Left hindlimb (tissue), 1 donor: ENCODE measurements at places on chromosomes 7 and 10.
A peak's percentile ranks its signal among the peaks of the same experiment; 100 is the strongest.

DNA sequence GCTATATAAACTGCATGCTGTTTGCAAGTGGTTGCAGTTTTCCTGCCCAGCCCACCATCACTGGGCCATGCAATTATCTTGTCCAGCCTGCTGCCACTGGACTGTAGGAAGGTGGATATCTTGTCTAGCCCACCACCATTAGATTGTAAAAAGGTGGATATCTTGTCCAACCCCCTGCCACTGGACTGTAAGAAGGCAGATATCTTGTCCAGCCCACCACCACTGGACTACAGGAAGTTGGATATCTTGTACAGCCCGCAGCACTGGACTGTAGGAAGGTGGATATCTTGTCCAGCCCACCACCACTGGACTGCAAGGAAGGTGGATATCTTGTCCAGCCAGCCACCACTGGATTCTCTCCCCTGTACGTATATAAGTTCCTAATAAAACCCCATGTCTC is 69.8 kb downstream of the SKAP2 start:
- DNase-seq: no peak

DNA sequence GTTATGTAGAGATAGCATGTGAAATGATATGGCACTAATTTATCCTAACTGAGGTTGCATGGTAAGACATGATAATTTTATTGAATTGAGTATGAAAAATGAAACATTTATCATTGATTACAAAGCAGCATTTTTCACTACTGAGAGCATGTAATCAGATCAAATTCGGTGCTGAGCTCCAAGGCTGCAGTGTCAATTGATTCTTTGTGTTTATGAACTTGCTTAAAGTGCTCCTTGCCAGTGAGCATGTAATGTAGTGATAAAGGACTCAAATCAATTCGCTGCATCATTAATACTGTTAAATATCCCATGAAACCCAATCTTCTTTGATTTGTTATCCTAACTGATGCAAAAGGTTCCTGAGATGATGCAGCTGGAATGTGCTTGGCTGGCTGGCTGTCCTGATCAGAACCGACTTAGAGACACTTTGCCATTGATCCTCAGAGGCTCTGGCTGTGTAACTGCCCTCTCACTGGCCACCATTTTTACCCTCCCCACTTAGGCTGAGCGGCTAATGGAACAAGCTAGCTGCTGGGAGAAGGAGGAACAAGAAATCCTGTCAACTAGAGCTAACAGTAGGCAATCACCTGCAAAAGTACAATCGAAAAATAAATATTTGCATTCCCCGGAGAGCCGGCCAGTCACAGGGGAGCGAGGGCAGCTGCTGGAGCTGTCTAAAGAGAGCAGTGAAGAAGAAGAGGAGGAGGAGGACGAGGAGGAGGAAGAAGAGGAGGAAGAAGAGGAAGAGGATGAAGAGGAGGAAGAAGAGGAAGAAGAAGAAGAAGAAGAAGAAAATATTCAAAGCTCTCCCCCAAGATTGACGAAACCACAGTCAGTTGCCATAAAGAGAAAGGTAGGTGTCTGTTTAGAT is 89.8 kb upstream of the SAMD8 start:
- no peak for DNase-seq

DNA sequence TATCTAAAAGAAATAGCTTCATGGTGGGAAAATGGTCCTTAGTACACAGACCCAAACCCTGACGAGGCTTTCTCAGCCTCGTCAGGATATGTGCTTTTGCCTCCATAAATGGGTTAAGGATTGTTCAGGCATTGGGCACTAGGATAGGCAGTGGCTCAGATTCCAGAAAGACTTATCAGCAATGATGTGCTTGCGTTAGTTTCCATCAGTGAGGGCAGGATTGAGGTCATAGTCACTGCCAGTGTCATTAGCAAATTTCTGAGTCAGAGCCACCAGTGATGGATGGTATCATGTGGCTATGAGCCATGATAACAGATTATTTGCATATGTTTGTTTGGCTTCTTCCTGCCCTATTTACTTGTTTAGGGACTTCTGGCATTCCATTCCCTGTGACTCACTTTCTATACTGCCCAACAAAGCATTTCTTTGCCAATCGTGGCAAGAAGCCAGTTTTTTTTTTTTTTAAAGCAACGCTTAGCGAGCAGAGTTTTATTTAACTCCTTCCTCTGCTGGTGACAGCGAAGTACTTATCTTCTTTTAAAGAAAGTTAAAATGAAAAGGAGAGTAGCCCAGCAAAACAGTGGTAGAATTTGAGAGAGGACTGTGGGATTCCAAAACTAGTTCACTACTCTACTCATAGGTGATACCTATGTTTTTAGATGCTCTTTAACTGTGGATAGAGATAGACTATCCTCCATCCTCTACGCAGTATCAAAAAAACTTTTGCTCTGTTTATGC is 44.4 kb downstream of the MYPN start:
- peak; percentile 45 for DNase-seq

DNA sequence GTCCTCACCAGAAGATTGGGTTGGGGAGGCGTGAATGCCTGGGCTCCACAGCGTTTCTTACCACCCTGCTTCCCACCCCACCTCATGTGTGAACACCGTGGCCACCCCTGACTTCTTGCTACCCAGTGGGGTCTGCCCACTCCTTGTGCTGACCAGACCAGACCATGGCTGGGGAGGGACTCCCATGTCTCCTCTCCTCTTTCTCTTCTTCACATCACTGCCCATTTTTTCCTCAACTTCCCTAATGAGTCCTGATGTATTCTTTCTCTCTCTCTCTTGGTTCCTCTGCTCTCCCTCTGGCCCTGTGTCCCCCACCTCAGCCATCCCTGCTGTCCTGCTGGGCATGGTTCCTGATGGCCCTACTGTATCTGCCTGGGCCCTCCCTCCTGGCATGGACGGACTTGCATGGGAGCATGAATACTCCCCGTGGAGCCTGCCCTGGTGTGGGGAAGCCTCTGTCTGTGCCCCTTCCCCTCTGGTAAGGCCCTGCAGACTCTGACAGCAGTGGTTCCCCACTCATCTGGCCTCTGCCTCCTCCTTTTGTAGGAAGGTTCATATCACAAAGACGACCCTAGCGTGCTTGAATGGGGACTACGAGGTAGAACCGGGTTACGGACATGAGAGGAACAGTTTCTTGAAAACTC is 85.5 kb downstream of the ADCY1 start:
- DNase-seq: no peak

DNA sequence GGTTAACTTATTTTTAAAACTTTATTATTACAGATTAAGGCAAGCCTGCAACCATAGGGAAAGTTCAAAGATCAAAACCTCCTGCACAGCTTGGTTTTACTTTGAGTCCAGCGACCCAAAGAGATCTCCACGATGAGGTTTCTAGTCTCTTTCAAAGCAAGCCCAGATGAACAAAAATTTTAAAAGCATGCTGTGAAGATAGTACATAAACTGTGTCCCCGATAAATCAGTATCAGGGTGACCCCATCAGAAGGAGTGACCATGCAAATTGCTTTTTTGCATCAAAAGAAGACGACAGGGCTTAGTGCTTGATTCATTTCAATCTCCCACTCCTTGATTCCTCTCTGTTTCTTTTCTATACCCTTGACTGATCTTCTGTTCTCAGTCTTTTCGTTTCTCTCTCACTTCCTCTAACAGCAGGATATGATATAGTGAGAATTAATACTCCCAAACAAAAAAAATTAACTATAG is 16.0 kb upstream of the DNTT start:
- no peak for DNase-seq

DNA sequence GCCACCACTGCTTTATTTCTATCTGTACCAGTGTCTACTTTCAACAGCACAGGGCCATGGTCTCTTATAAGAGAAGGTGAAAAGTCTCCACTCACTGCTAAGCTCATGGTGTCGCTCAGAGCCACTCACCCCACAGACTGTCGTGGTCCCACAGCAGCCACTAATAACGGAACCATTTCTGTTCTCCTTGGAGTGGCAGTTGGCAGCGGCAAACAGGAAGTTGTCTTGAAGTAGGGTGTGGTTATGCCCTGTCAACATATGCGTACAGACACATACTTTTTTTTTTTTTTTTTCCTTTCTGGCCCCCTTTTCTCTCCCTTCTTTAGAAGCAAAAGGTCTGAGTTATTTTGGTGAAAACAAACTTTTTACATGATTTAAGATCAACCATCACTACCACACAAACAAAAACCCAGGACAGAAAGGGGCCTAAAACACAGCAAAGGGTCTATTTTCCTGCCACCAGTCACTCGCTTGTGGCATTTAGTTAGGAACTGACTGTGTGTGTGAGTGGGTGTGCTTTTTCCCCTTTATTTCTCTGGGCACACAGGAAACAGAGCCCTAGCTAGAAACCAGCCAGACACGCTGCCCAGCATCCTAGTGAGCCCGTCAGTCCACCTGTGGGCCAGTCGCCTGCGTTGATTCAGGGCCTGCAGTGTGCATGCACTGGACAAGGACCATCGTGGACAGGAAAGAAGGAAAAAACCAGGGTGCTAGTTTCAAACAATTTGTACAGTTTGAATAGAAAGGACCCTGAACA is 96.7 kb upstream of the EFCAB10 start:
- DNase-seq: no peak

GRCh38 chr10:30039988-30040387 is 19.4 kb downstream of the JCAD start:
- no peak for DNase-seq

GRCh38 chr7:28165261-28165660 is 15.3 kb downstream of the JAZF1 start:
- no peak for DNase-seq

DNA sequence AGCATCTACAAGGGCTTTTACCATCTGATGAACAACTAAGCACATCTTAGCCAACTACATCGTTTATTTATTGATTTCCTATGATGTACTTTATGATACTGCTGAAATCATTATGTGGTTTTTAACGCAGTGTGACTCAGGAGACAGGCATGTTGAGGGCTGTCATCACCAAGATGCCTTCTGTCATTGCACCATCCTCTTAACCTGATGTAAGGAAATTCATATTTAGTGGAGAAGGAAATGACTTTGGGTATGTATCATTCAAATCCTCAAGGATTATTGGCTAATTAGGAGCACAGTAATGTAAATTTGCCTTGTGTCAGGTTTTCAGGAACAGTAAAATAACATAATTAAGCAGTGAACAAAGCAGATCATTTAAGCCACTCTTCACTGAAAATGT is 138.5 kb upstream of the MGMT start:
- no peak for DNase-seq

DNA sequence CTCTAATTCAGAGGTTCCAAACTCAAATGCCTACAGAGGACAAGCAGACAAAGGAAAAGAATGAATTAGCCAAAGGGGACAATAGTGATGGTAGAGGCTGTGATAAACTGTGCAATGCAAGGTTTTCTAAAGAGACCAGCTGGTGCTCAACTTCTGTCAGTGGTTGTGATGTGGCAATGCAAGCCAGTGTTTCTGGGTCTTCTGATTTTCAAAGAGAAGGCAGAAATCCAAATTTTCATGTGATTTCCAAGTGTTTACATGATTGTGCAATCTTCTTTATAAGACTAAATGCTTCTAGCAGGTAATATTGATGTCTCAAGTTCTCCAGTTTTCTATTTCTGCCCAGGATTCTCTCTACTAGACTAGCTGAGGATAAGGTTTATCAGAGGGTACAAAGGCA is 135.9 kb downstream of the PCDH15 start:
- DNase-seq: no peak

GRCh38 chr10:12471135-12471534 is 121.8 kb downstream of the CAMK1D start:
- DNase-seq: no peak

DNA sequence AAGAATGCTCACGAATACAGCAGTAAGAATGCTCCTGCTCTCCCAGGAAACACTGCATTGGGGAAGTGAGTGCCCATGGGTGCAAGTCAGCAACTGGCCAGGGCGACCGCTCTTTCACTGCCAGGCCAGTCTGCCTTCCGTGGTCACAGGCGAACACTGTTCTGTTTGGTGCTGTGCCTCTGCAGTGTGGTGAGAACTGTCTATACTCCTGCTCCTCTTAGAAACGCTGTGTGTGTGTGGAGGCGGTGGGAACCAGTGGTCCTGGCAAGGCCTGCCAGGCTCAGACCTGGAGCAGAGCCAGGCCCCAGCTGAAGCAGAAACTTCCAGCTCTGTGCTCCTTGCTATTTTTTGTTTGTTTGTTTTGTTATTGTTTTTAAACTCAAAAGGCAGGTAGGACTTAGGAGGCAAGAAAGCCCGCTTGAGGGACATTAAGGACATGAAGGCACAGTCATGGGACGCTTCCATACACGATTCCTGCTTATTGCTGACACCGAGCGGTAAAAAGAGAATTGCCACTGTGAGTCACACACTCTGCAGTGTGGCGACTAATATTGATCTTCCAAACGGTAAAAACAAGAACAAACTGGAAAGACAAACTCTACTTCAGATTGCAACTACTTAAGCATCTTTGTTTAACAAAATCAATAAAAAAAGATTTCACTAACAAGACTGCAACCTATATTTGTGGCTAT is 430.8 kb downstream of the DNAJB6 start:
- DNase-seq: no peak

DNA sequence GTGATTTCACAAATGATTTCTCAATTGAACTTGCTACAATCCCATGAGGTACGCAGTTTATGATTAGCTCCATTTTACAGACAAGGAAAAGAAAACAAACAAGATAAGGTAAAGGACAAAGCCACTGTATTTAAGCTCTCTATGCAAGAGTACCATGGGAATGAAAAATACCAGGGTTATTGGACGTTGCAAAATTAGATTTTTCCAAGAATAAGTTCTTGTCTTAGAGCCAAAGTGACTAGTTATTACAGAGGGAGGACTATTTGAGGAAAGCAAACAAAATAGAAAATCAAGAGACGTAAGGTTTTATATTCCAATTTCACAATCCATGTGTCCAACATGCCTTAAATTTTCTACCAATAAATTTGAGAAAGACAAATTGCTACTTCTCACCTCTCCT is 97.9 kb upstream of the PTN start:
- DNase-seq: no peak

DNA sequence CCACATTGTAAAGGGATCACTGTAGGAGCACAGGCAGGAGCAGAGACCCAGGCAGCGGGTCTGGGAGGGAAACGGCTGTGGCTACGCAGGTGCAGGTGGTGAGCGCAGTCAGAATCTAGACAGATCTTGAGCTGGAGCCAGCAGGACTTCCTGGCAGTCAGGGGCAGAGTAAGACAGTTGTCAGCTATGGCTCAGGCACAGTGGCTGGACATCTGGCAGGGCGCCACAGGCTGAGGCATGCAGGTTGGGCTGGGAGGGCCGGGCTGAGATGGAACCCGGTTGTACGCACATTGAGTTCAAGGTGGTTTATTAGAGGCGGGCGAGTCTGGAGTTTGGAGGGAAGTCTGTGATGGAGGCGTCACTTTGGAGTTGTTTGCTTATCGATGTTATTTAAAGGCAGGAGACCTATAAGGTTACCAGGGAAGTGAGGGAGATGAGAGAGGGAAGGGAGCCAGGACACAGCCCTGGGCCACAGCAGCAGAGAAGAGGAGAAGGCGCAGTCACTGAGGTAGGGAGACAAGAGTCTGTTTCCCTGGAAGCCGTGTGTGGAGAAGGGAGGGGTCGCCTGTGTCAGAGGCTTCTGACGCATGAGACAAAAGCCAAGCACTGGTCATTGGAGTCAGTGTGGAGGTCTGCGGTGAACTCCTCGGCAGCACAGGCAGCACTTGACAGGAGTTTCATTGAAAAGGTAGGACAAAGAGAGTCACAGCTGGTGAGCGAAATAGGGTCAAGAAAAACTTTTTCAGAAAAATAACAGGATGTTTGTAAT is 73.8 kb downstream of the LANCL2 start:
- no peak for DNase-seq
